ENCODE measurements at places on chromosomes 7 and 10.

GRCh38 chr10:13716081-13717071, 129.6 kb downstream of the PRPF18 start:
- H3K36me3 ChIP-seq: no peaks in the 10 kb centered on the region
- peaks cover 46% of the 10 kb centered on the region for H3K4me1 ChIP-seq
- no peak overlapping the region for H3K4me3 ChIP-seq
- H3K27ac ChIP-seq: peak overlapping the region; percentile 96

- H3K36me3 ChIP-seq: peaks cover 27% of the 10 kb centered on the region
- H3K27ac ChIP-seq: peak overlapping the region; percentile 8
- DNase-seq: no peak
- H3K27me3 ChIP-seq: no peaks in the 10 kb centered on the region
- no peak overlapping the region for H3K4me3 ChIP-seq
- peaks cover 24% of the 10 kb centered on the region for H3K4me1 ChIP-seq
Measured at GRCh38 chr7:158664406-158664805, 40.2 kb downstream of the NCAPG2 start.

GRCh38 chr7:2016761-2017480, 215.8 kb downstream of the MAD1L1 start:
- no peaks in the 10 kb centered on the region for H3K27me3 ChIP-seq
- H3K4me1 ChIP-seq: peaks cover 61% of the 10 kb centered on the region
- H3K4me3 ChIP-seq: no peak overlapping the region
- peak; percentile 14 for DNase-seq
- no peak overlapping the region for H3K27ac ChIP-seq
- no peaks in the 10 kb centered on the region for H3K36me3 ChIP-seq

DNA sequence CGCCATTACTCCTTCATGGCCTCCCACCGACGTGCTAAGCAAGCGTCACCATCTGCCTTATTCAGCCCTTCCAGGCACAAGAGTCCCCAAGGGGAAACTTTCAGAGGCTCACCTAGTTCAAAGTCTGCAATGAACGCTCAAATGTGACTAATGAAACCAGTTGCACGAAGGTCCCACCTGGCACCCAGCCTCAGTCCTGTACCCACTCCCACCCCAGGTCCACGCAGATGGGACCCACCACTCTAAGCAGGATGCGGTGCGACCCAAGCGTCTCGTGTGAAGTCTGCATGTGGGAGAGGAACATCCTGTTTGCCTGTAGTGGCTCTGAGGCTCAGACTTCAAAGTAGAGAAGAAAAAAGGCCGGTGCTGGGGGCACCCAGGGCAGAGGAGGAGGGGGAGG, 40.3 kb downstream of the RGS10 start:
- H3K4me1 ChIP-seq: no peaks in the 10 kb centered on the region
- H3K27me3 ChIP-seq: no peaks in the 10 kb centered on the region
- DNase-seq: no peak
- H3K4me3 ChIP-seq: no peak overlapping the region
- H3K27ac ChIP-seq: no peak overlapping the region

GRCh38 chr10:43231523-43232078, 35.3 kb downstream of the RASGEF1A start:
- no peak overlapping the region for H3K27ac ChIP-seq
- H3K27me3 ChIP-seq: peaks cover 33% of the 10 kb centered on the region
- no peak for DNase-seq
- H3K36me3 ChIP-seq: no peaks in the 10 kb centered on the region

- no peak for DNase-seq
- no peak overlapping the region for H3K4me3 ChIP-seq
- H3K4me1 ChIP-seq: no peaks in the 10 kb centered on the region
- H3K36me3 ChIP-seq: no peaks in the 10 kb centered on the region
- H3K27ac ChIP-seq: no peak overlapping the region
Measured at GRCh38 chr7:45143616-45144015, 14.0 kb upstream of the RAMP3 start.

GRCh38 chr7:10106609-10107008, 867.1 kb upstream of the PHF14 start:
- no peaks in the 10 kb centered on the region for H3K27me3 ChIP-seq
- H3K36me3 ChIP-seq: no peaks in the 10 kb centered on the region
- H3K4me3 ChIP-seq: no peak overlapping the region
- no peaks in the 10 kb centered on the region for H3K4me1 ChIP-seq
